Spinal cord (tissue), 10 donors: ENCODE measurements at places on chromosomes 2 and 18. TPM values are rescaled to one million over a fixed set of nuclear protein-coding genes. Genes with fewer than 3 reads are reported as not detected.

MRPL19 gene
- polyA plus RNA-seq: 57.1 TPM

GRCh38 chr2:220152281-220152935 lies 525.0 kb downstream of the SLC4A3 start:
- no peak for DNase-seq

DNA sequence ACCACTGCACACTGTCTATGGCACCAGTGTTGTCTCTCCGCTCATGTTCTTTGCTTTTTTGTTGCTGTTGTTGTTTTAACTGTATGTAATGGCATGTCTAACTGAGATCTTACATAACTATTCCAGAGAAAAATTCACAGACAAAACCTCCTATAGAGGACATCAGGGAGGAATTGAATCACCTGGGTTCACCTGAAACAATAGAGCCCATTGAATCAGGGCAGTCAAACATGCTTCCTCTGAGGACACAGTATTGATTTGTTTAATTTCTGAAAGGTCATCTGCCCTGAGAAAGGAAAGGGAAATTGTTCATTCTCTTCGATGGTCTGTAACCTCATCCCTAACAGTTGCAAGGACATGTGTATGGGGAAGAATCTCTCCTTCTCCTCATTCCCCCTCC lies 237.5 kb downstream of the SRBD1 start:
- no peak for DNase-seq

DNA sequence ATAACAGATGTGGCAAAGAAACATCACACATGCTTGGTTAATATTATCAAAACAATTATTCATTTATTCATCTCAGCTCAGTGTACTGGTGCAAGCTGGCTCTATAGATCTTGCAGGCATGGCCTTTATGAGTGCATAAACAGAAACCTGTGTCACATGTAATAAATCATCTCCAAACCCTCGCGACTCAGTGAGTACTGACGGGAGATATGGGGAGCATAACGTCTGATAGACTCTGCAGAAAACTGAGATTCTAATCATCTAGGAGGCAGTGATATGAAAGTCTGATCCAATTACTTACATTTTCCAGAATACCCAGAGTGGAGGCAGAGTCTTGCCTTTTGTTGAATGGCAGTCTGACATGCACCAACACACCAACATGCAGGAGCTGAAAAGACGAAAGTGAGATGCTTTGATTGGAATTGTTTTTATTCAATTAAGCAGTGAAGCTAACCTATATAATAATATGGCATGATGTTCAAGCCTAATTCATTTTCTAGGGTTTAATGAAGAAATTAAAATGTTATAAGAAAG lies 416.8 kb downstream of the RNF144A start:
- DNase-seq: no peak
